SIG-M5 (cell line): ENCODE measurements at places on chromosomes 7 and 10.

DNA sequence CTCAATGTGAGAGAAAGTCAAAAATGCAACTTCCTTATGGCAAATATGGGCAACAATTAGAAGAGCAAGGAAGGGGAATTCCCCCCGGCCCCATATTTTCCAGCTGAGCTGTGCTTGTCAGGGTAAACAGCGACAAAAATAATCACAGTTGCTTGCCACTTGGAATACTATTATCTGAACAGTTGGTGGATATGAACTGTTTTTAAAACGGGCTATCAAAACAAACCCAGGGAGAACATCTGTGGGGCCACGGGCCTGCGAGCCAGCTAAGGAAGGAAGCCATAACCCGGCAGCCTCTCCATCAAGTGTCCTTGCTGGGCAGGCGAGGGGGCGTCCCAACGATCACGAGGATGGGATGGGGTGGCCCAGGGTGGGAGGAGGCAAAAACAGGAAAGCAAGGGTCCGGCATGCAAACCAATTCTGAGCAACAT is 228.4 kb downstream of the ARHGAP12 start:
- no peak for DNase-seq

GRCh38 chr7:100974021-100974420 is 4.7 kb downstream of the MUC12 start:
- no peak for DNase-seq

- DNase-seq: no peak
These were observed 56.8 kb upstream of the SVIL start for GRCh38 chr10:29691564-29692072.

DNA sequence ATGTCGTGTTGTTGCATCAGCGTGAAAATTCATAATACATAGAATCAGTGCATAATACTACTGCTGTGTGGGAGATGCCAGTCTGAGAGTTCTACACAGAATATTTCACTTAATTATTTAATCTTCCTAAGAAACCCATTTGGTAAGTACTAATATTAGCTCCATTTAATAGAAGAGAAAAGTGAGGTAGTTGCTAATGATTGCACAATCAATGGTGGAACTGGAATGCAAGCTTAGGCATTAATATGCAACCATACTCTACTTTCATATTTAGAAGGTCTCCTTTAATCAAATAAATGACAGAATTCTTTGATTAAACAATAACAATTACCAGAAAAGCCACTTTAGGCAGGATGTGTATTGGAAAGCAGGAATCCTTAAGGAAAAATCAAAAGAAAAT is 660.7 kb upstream of the PHF14 start:
- no peak for DNase-seq

- peak; percentile 22 for DNase-seq
These were observed 46.0 kb downstream of the ZNRF2 start for GRCh38 chr7:30330134-30331111.

GRCh38 chr10:71358277-71358676 is 38.4 kb upstream of the CDH23 start:
- DNase-seq: no peak

- DNase-seq: peak; percentile 72
These were observed 72.6 kb downstream of the PFKFB3 start for GRCh38 chr10:6275022-6275997.

DNA sequence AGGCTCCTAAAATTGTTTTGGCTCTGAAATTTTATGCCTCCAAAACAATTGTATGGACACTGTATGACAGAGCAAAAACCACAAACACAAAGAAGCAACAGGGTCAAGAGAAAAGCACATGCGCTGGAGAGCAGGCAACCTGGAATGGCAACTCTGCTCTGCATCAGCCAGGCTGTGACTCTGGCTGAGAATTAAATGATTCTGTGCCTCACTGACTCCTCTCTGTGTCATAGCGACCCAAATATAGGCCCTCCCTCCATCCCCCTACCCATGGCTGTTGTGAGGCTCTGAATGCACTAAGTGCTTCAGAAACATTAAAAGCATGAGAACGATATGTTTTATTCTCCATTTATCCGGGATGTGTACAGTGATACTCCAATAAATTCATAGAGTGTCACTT is 24.9 kb upstream of the NEBL start:
- no peak for DNase-seq

- DNase-seq: no peak
These were observed 230.1 kb downstream of the WDR11 start for GRCh38 chr10:121081306-121081705.

DNA sequence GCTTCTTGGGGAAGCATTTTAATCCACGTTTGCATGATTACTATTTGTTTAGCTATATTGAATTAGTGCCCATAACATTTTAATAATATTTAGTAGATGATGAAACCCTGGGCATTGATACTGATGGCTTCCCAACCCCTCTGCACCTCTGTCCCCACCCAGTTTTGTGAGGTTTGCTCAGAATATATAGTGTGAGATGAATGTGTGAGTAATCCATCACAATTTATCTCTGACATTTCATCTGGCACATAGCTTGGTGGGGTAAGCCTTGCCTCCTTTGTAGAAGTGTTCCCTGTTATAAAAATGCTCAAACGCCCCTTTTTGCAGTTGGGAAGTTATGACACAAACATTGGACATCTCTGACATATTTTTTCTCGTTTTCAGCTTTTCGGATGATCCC is 104.2 kb downstream of the WNT2 start:
- DNase-seq: no peak

DNA sequence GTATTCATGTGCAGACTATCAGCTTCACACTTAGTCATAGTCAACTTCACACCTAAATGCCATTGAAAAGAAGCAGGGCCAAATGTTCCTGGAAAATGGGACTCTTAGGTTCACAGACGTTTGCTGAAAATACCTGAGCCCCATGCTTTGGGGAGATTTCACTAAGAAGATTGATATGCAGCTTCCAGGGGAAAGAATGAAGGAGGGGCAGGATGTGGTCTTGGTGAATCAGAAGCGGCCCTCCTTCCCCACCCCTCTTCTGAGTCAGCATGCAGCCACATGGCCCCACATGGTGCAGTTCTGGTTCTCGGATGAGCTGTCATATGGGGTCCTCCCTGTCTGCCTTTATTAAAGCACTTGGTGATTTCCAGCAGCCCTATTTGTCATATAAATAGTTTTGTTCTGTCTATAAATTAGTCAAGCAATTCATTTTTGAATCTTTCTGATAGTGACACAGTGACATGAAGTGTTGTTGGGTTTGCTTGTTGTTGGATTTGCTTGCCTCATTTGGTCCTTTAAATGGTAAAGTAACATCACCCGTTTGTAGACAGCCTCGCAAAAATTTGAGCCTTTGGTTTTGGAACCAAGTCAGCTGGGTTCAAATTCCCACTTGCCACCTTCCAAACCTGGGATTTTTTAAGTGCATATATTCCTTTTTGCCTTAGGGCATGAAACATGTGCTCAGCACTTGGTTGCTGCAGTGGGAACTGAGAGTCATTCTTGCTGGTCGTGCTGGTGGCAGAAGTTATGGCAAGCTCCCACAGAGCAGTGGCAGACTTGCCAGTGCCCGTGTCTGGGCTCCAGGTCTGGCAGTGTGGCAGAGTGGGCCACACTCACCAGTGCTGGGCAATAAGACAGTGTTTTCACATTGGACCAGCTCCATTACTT is 68.1 kb upstream of the CDK6 start:
- DNase-seq: no peak

- DNase-seq: no peak
These were observed 882 bp upstream of the GAL3ST4 start for GRCh38 chr7:100169147-100169850.

DNA sequence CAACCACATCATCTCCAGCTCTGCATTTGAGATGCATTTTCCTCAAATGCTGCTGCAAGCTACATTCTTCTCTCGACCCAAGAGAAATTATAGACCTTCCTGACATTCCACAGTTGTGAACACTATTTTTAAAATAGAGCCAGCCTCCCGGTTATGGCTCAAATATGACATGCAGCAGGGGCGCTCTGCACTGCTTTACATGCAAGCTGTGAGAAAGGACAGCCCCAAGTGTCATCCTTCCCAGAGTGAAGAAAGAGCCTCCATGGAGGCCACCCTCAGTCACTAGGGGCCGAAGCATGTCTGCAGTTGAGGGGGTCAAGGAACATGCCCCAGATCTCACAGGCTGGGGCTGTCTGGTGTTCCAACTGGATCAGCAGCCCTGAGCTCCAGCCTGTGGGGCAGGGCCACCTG is 63.9 kb upstream of the CHST15 start:
- DNase-seq: no peak

- no peak for DNase-seq
These were observed 191.6 kb downstream of the LSM5 start for GRCh38 chr7:32298408-32299132.

DNA sequence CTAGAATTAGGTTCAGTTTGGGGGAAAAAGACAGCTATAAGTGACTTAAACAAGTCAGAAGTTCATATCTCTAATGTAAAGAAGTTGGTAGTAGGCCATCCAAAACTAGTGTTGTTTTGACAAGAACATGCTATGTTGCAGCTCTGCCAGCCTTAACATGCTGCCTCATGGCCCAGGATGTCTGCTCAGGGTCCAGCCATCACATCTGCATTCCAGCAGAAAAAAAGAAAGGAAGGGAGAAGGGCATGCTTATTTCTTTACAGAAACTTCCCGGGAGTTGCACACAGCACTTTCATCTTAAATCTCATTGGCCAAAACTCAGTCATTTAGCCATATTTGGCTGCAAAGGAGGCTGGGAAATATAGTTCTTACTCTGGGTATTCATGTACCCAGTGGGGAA is 400.4 kb upstream of the PODXL start:
- no peak for DNase-seq

DNA sequence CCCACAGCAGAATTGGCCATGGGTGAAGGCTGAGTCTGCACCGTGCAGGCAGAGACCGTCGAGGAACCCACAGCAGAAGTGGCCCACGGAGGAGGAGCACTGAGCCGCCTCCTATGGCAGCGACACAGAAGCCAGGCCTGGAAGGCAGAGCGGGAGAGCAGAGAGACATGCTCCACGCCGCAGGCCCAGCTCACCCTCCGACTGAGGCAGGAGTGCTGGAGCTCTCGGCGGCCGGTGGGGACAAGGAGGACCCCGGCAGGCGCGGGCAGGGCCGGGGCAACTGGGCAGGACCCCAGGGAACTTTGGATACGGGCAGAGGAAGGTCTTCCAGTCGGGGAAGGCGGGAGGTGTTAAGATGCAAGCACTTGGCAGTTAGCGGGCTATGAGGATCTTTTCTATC is 420.4 kb downstream of the DNAJB6 start:
- DNase-seq: no peak

DNA sequence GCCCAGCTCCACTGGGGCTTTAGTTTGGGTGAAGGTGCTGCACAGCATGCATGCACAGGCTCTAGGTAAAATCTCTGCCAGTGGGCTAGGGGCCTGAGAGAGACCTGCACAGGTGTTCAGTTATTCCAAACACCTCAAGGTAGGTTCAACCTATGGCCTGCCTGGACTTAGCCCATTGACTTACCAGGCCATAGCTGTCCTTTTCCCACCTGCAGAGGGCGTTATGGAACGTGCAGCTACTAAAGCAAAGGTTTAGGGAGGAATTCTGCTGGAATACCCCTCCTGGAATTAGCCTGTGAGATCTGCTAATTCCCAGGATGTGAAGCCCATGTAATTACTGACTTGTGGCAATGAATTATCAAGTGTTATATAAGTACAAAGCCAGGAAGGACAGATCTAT is 3.6 kb downstream of the VWC2 start:
- no peak for DNase-seq

DNA sequence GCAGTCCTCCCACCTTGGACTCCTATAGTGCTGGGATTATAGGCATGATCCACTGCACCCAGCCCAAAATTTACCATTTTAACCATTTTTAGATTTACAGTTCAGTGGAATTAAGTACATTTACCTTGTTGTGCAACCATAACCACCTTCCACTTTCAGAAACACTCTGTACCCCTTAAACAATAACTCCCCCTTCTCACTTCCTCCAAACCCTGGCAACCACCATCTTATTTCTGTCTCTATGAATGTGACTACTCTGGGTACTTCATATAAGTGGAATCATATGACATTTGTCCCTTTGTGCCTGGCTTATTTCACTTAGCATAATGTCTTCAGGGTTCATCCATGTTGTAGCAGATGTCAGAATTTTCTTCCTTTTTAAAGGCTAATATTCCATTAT is 33.6 kb downstream of the SUFU start:
- no peak for DNase-seq

- no peak for DNase-seq
These were observed 13.7 kb upstream of the WAPL start for GRCh38 chr10:86535132-86535882.

DNA sequence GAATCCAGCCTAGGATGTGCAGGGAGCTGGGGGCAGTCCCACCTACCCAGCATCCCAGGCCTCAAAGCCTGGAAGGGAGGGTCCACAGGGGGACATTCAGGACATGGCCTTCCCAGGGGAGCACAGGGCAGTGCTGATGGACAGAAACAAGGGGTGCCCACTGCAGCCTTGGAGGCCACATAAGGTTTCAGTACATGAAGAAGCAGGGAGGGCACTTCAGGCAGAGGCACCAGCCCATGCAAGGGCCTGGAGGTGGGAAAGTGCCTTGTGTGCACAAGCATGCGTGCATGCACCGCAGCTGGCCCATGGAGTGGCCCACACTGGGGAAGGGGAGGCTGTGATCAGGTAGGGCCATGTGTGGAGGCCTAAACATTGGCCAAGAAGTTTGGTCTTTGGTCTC is 9.1 kb downstream of the C10orf105 start:
- no peak for DNase-seq

- DNase-seq: no peak
These were observed 48.4 kb upstream of the BTRC start for GRCh38 chr10:101305320-101306241.

GRCh38 chr7:4633012-4633411 is 49.1 kb upstream of the FOXK1 start:
- no peak for DNase-seq

GRCh38 chr7:30907527-30908267 is 4.0 kb upstream of the AQP1 start:
- no peak for DNase-seq

- no peak for DNase-seq
These were observed 203.4 kb upstream of the BMPER start for GRCh38 chr7:33701927-33702326.

GRCh38 chr10:8050556-8051108 is 3.9 kb upstream of the GATA3 start:
- DNase-seq: no peak

DNA sequence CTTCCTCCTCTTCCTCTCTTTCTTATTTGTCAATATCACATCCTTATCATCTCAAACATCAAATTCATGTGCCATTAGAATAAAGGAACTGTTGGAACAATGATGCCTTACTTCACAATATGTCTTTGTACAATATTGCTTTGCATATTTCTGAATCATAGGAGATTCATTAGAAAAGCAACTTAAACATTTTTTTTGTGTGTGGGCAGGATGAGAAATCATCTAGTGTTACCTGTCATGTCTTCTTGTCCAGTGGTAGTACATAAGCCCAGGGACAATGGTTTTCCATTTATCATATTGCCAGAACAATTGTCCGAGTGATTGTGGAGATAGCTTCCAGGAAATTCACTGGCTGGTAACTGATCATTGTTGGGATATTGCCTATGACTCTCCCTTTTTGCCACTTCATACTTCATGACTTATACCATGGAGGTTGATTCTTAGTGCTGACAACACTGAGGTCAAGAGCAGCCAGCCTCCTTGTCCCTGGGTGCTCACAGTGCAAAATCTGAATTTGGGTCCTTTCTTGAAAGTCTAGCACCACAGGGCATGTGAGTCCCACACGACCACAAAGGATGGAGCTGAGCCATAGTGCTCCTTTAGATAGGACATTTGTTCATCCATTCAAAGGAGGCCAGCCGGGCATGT is 215.0 kb downstream of the MDFIC start:
- no peak for DNase-seq
